WTC11 (cell line): ENCODE measurements at places on chromosomes 6 and 20. TPM values are rescaled to one million over a fixed set of nuclear protein-coding genes. Genes with fewer than 3 reads are reported as not detected.

The MAFB gene
- total RNA-seq = 5.3 to 6.7 TPM (median 6.5 TPM) in 3 replicates

The PHIP gene
- total RNA-seq = 45.6 to 47.3 TPM (median 45.7 TPM) in 3 replicates

The SNAI1 gene
- total RNA-seq = 7.0 to 8.7 TPM (median 7.9 TPM) in 3 replicates

DNA sequence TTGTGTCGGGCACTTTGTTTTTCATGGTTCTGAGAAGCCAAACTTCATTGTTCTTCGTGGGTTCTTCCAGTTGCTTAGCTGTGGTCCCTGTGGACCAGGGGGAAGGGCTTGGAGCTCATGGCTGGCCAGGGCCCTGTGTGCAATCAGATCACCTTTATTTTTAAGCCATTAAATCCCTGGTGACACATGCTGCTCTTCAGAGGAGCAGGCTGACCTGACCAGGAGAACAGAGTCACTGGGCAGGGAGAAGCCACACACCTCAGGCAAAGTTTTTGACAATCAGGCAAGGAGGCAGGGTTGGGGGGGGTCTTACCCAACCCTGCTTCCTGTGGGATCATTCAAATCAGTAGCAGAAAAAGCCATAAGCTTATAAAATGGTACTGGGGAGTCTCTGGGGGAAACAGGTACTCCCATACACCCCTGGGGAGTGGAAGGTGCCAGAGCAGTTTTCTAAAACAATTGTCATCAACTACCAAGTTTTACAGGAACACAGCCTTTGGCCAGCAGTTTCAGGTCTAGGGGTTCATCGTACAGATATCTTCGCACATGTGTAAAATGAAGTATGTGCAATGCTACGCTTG lies 37.0 kb upstream of the PREX1 start:
- no peaks in the 10 kb centered on the region for H3K27me3 ChIP-seq
- H3K4me3 ChIP-seq = no peak overlapping the region
- no peaks in the 10 kb centered on the region for H3K36me3 ChIP-seq
- DNase-seq = no peak
- H3K27ac ChIP-seq = no peak overlapping the region

DNA sequence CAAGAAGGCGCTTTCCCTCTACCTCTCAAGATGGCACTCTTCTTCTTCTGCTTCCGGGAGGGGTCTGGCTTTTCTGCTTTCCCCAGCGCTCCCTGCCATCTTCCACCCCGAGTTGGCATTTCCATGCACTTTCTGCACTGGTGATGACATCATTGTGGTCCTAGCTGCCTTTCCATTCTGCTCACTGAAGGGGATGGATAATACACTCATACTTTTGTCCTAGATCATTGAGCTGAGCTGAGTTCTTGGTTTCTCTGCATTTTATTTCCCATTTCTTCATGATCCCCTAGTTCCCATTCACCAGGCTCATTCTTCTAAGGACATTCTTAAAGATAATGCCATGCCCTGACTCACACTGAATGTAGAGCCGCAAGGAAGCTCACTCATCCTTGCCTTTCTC lies 96.7 kb downstream of the EDN1 start:
- no peaks in the 10 kb centered on the region for H3K36me3 ChIP-seq
- no peak overlapping the region for H3K4me3 ChIP-seq
- H3K4me1 ChIP-seq = no peaks in the 10 kb centered on the region
- no peaks in the 10 kb centered on the region for H3K27me3 ChIP-seq
- no peak for DNase-seq
- no peak overlapping the region for H3K27ac ChIP-seq

DNA sequence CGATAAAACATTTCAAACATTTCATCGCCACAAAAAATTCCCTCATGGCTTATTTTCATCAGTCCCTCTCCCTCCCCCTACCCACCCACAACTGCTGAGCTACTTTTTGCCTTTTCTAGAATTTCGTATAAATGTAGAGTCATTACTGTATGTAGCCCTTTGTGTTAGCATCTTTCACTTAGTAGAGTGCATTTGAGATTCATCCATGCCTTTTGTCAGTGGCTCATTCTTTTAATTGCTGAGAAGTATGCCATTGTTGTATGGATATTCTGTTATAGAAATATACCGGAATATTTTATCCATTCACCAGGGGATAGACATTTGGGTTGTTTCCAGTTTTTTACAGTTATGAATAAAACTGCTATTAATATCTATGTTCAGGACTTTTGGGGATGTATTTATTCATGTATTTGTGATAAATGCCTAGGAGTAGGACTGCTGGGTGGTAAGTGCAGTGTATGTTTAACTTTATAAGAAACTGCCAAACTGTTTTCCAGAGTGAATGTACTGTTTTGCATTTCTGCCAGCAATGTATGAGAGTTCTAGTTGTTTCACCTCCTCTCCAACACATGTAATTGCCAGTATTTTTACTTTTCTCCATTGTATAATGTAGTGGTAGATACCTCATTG lies 50.4 kb downstream of the FOXO3 start:
- no peak overlapping the region for H3K27ac ChIP-seq
- peaks cover 36% of the 10 kb centered on the region for H3K4me1 ChIP-seq
- H3K27me3 ChIP-seq = no peaks in the 10 kb centered on the region
- no peak for DNase-seq
- no peak overlapping the region for H3K4me3 ChIP-seq
- H3K36me3 ChIP-seq = peaks cover 10% of the 10 kb centered on the region

DNA sequence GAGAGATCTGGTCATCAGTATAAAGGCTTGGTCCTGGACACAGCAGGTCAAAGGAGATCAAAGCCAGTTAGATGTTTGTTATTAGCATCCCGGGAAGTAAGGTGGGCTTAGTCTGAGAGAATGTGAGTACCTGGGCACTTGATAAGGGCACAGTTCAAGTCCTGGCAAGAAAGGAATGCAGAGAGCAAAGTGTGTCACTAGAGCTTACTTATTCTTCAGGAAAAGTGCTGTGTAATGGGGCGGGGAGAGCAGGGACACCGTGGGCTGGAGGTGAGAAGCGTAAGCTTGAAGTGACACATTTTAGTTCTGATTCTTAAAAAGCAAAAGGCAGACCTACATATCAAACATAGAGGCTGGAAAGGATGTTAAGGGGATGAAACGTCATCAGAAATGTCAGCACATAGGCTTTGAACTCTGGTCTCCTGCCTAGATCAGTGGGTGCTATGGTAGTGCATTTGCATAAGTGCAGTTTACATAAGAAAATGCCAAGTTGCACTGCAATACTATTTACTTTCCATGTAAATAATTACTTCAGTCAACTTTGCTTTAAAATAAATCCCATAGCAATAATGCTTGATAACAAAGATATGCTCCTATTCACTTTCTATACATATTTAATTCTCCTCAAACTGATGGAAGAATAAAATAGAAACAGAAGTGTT lies 2.6 kb downstream of the SAMD5 start:
- H3K27ac ChIP-seq = no peak overlapping the region
- no peaks in the 10 kb centered on the region for H3K36me3 ChIP-seq
- peaks cover 64% of the 10 kb centered on the region for H3K27me3 ChIP-seq
- H3K4me3 ChIP-seq = no peak overlapping the region
- no peak for DNase-seq

DNA sequence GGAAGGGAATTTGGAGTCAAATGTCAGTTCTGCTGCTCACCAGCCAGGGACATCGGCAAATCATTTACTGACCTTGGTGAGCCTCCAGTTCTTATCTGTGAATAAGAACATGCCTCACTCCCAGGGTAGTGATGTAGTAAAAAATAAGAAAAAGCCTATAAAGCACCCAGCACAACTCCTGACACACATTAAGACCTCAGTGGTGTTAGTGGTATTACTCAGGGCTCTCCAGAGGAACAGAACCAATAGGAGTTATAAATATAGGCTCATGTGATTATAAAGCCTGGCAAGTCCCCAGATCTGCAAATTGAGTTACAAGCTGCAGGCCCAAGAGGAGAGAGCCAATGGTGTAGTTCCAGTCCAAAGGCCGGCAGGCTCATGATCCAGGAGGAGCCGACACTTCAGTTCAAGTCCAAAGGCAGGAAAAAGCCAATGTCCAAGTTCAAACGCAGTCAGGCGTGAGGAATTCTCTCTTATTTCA lies 71.3 kb upstream of the EYA2 start:
- no peaks in the 10 kb centered on the region for H3K36me3 ChIP-seq
- no peak overlapping the region for H3K27ac ChIP-seq
- no peaks in the 10 kb centered on the region; the same call in 1 of the 2 replicates for H3K27me3 ChIP-seq
- no peak overlapping the region for H3K4me3 ChIP-seq

- H3K27me3 ChIP-seq = no peaks in the 10 kb centered on the region; the same call in 1 of the 2 replicates
- no peak overlapping the region for H3K4me3 ChIP-seq
- no peak for DNase-seq
- peaks cover 19% of the 10 kb centered on the region for H3K4me1 ChIP-seq
Observed at GRCh38 chr6:733431-734219, 40.7 kb upstream of the EXOC2 start.

GRCh38 chr6:15462717-15463525 lies 199.9 kb downstream of the DTNBP1 start:
- H3K4me3 ChIP-seq = no peak overlapping the region
- DNase-seq = no peak
- H3K27me3 ChIP-seq = no peaks in the 10 kb centered on the region
- H3K4me1 ChIP-seq = peaks cover 83% of the 10 kb centered on the region
- H3K36me3 ChIP-seq = peaks cover 21% of the 10 kb centered on the region
